ENCODE measurements at places on chromosomes 1 and 21.

- DNase-seq, result no peak
These were observed 1.8 kb downstream of the CGN start for GRCh38 chr1:151512801-151513625.

GRCh38 chr1:58340185-58340584, 206.3 kb downstream of the OMA1 start:
- no peak for DNase-seq

DNA sequence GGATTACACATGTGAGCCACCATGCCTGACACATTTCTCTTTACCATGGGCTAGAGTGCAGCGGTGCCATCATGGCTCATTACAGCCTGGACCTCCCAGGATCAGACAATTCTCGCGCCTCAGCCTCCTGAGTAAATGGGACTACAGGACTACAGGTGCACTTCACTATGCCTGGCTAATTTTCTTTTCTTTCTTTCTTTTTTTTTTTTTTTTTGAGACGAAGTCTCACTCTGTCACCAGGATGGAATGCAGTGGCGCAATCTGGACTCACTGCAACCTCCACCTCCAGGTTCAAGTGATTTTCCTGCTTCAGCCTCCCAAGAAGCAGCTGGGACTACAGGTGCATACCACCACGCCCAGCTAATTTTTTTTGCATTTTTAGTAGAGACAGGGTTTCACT, 14.8 kb upstream of the KIF1B start:
- DNase-seq, result no peak

- DNase-seq, result no peak
These were observed 19.1 kb downstream of the DIP2A start for GRCh38 chr21:46477765-46478164.

DNA sequence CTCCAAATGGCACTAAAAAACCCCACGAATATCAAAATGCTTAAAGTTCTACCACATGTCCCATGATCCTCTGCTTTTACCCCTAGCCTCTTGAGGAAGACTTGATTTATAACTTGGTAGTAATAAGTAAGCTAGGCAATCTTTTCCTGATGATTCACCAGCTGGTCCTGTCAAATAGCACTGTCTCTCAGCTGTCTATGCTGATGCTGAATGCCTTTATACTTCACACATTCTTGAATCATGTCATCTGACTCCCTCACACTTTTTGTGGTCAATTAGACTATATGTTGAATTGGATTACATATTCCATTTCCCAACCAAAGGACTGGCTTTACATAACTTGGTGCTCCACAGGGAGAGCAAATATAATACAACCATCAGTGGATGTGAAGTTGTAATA, 16.6 kb downstream of the C21orf91 start:
- no peak for DNase-seq

DNA sequence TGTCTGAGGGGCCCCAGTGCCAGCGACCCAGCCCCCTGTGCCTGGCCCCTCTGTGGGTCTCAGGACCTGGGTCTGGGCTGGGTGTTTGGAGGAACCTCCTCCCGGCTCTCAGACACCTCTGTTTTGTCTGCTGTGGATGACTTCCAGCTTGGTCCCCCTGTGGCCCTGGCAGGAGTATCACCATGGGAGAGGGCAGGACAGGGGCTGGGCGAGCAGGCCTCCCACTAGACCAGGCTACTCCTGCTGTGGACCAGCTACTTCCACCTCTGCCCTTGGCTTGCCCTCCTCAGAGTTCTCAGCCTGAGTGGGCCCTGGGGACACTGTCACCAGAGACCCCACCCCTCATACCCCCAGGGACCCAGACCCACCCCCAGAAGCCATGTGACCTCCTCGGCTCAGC, 21.8 kb downstream of the PLCH2 start:
- DNase-seq, result no peak

GRCh38 chr1:54866801-54867716, 19.9 kb downstream of the DHCR24 start:
- no peak for DNase-seq

DNA sequence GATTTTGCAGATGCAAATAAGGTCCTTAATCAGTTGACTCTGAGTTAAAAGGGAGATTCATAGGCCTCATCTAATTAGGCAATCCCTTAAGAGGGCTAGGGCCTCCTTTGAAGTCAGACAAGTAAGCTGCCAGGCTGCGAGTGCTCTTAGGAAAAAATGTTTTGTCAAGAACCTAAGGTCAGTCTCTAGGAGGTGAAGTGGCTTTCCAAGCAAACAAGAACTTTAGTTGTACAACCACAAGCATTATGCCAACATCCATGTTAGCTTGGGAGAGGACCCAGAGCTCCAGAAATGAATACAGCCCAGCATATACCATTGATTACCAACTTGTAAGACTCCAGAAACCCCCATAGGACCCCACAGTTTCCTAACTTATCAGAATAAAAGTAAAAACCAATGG, 1366.2 kb downstream of the PLA2G4A start:
- DNase-seq, result no peak

GRCh38 chr1:242662886-242663285, 138.4 kb upstream of the PLD5 start:
- no peak for DNase-seq

GRCh38 chr1:20187103-20187812, 940 bp upstream of the PLA2G2C start:
- DNase-seq, result no peak

All from right hindlimb (tissue), 1 donor.